Effector CD4-positive, alpha-beta T cell (primary cell): ENCODE measurements at places on chromosomes 6 and 20.

- DNase-seq, result no peak
These were observed 2.9 kb downstream of the ADGRF5 start for GRCh38 chr6:46918806-46919205.

DNA sequence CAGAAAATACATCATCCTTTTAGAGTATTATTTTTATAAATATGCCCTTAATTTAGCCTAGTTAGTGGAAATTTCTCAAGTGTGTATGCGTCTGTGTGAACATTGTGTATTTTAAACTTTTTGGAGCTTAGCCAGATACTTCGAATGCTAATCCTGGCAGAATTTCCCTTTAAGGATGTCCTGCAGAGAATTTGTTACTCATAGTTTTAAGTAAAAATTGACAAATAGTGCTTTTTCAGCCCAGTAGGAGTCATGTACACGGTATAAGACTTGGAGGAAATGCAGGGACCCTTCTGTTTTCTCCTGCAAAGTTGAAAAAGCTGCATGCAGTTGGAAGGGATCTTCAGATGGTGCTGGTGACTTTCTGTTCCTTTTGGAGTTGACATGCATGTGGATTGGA is at the start of gene FHL5:
FHL5 (plus strand) TSS at position 243 of the 400 bp plus-strand sequence. CDS start 40,486 bp downstream, outside the sequence.
- no peak for DNase-seq

GRCh38 chr6:83167726-83168278 is 25.3 kb downstream of the PGM3 start:
- DNase-seq, result no peak

- DNase-seq, result no peak
These were observed 24.8 kb upstream of the FOXQ1 start for GRCh38 chr6:1287103-1287591.

GRCh38 chr6:1383729-1384548 is 5.4 kb upstream of the FOXF2 start:
- DNase-seq, result no peak

- DNase-seq, result no peak
These were observed 18.8 kb downstream of the ZKSCAN3 start for GRCh38 chr6:28368522-28368921.

DNA sequence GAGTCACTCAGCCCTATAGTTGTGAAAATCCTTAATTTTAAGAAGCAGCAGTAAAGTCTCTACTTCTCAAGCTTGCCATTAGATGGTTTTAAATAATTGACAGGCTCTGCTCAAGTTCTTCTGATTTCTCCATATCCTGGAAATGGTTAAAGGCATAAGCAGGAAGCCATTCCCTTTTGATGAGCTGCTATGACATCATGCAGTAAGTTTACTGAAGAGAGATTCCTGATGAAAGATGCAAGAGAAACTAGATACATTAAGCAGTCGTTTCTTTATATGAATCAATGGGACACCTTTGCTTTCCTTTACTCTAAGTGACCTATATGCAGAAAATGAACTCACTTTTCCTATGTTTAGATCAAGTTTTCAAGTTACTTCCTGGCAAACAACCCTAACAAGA is 9.8 kb downstream of the POPDC3 start:
- no peak for DNase-seq

- DNase-seq, result no peak
These were observed 273.3 kb upstream of the IRAK1BP1 start for GRCh38 chr6:78593898-78594667.

DNA sequence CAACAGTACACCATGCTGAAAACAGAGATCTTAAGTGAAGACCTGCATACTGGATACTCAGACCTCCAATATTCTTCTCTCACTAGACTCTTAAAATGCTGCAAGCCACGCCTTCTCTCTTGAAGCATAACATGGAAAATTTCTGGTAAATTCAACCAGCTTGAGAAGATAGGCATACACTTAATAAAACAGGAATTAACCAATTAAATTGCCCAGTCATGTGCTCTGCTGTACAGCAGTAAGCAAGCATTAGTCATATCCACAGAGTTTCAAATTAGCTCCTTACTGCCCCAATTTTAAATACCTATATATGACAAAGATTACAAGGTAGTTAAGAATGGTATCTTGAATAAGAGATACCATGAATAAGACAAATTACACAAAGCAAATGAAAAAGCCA is 53.8 kb downstream of the C6orf58 start:
- no peak for DNase-seq

DNA sequence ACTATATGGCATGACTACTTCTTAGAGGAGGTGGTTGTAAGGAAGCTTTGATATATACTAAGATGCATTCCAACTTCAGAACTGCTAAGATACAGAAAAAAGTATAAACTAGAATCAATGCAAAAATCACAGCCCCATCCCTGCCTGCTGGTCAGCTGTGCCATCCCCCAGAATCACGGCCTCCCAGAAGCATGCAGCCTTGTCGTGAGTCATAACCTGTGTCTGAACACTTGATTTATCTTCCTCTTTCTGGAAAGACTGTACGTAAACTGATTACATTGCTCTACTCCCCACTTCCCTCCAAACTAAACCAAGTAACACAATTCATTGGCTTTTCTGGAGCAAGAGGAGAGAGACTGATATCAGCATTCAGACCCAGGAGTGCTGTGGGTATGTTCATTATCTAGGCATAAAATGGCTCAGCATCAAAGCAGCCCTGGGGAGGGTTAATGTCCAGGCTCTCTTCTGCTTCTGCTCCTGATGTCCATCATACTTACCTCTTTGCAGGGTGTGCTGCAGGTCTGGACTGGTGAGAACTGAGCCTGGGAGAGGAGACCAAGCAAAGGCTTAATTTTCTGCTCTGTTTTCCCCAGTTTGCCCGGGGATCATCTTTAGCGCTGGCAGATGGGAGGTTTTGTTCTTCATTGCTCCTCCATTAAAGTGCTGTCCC is 18.4 kb downstream of the SCP2D1 start:
- DNase-seq, result no peak

- no peak for DNase-seq
These were observed 218.3 kb downstream of the PREX1 start for GRCh38 chr20:48609491-48609978.

DNA sequence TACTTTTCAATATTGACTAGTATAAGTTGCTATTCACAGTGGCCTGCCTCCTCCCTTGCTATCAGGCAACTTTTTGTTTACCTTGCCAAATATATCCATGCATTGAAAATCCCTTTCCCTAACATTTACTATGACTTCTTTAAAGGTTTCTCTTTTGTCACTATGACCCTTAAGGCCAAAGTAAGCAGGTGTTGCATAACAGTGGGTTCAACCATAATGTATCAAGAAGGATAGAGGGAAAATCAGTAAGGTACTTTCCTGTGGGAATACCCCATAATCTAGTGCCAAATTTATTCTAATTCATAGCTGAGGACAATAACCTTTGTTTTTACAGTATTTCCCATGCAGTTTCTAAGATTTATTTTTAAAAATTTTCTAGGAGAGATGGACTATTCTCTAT is 527.6 kb downstream of the CDKAL1 start:
- DNase-seq, result no peak

- DNase-seq, result no peak
These were observed 38.2 kb upstream of the FRMD1 start for GRCh38 chr6:168116975-168117899.

- DNase-seq, result no peak
These were observed 125.5 kb downstream of the ELOVL4 start for GRCh38 chr6:79821859-79822258.

- DNase-seq, result no peak
These were observed 33.1 kb downstream of the MOCS1 start for GRCh38 chr6:39901116-39901655.

DNA sequence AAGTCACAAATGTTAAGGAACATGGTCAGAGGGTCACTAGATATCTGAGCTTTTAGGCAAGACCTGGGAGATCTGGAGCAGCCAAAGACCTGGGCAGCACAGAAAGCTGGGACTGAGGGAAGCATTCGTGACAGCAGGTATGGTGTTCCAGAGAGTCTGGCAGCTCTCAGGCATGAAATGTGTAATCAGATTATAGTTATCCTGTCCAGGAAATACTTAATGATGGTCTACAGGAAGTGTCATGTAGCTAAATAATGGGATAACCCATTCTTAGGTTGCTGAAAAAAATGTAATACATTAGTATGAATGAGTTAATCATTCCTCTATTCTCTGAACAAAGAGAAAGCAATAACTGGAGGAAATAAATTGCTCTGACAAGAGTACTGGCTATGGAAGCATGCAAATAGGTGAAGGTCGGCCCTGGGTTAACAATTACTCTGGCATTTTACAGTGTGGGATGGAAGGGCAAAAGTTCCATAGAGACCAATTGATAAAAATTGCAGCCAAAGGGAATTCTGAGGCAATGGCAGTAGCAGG is 740.5 kb downstream of the CBLN4 start:
- DNase-seq, result no peak

DNA sequence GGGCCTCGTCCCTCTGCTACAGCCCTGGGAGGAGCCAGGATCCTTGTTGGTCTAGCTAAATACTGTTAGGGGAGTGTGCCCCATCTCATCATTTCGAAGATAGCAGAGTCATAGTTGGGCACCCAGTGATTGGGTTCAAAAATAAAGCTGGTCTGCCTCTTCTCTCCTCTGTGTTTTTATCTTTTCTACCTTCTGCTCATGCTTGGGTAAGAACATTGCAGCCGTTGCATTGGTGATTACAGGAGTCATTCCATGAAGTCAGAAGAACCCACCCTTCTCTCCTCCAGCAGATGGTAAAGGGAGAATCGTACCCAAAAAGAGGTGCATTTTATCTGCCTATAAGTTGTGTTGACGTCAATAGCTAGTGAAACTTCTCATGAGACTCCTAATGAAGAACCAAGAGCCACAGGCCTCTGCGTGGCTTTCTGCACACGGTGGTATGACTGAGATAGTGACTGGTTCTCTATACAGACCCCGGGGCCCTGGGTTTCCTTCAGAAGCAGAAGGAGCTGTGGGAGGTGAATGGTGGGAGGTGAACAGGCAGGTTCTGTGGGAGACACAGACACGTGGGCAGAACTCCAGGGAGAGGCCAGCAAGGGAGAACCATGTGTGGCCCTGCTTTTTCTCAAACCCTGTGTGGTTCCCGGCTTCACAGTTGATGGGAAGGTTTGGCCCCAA is 5.7 kb upstream of the FAM209A start:
- no peak for DNase-seq

DNA sequence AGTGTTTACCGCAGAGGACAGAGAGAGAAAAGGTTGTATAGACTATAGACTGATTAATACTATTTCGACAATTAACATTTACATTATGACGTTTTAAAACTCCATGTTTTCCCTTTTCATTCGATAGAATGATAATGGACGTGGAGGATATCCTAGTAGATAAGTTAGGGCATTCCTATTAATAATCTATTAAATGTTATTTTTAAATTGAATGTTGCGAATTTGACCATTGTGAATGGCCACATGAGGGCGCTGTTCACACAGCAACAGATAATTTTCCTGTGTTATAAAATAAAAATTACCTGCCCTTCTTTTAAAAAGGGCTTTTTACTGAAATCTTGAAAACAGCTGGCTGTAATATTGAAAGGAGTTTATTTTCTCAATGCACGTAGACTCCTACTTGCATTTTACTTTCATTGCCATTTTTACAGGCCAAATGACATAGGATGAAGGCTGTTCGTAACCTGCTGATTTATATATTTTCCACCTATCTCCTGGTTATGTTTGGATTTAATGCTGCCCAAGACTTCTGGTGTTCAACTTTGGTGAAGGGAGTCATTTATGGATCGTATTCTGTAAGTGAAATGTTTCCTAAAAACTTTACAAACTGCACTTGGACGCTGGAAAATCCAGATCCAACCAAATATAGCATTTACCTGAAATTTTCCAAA is 3.3 kb downstream of the ADGRB3 start:
- DNase-seq, result no peak

GRCh38 chr6:160088069-160088783 is 33.4 kb upstream of the SLC22A1 start:
- DNase-seq, result no peak

GRCh38 chr20:10558635-10559187 is 115.1 kb downstream of the JAG1 start:
- no peak for DNase-seq

DNA sequence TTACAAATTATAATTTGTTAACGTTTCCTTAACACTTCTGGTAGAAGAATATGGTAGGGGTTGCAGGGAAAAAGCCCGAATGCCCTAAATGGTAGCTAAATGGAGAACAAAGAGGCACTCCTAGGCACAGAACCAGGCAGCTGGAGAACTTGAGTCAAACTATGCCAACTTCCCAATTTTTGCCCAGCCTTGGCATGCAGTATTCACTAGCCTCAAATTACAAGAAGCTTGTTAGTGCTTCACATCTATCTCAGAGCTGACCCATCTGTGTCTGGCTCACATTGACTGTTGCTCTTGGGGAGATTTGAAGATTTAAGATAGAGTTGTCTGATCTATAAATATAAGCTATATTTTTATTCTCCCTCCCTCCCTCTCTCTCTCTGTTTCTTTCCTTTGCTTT is 19.4 kb upstream of the LRFN2 start:
- no peak for DNase-seq

- DNase-seq, result no peak
These were observed 614.5 kb upstream of the FLRT3 start for GRCh38 chr20:14951707-14952418.

DNA sequence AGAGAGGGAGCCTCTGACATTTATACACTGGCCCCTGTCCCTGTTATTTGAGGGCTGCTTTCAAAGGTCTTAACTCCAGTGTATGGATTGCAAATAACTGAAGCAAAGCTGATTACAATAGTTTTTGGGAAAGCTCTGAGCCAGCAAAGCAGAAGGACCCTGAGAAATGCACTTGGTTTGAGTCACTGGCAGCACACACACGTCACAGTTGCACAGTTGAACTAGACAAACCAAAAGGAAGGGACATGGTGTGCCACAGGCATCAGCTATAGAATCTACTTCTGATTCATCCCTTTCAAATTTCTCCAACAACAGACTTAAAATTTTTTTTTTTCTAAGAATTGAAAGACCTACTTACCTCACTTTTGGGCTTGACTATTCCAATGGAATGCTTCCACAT is 56.4 kb downstream of the SNRNP48 start:
- no peak for DNase-seq

GRCh38 chr6:36594816-36595643 is 868 bp downstream of the SRSF3 start:
- DNase-seq, result no peak

GRCh38 chr20:13384132-13384531 is 163.1 kb downstream of the ISM1 start:
- DNase-seq, result no peak

- DNase-seq, result no peak
These were observed 495.2 kb downstream of the PREX1 start for GRCh38 chr20:48332555-48332954.

DNA sequence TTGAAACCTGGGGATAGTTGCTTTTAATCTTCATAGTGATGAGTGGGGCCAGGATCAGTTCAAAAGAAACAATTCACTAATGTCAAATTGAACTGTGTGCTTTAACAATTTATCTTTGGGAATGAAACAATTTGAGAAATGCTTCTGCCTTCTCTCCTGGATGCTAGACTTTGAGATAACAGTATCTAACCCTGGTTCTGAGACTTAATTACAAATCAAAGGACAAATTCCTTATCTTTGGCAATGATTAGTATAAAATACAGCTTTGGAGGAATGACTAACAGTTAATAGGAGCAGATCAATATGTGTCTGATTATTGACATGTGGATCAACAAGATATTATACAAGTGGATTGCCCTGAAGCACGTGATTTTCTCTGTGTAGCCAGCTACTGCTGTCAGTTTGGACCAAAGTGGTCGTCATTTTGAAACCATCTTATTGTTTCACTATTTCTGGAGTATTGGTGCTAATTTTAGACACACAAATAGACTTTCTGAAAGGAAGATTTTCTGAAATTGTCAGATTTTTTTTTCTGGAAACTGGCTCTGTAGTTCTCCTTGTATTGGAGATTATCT is 6.2 kb upstream of the FLRT3 start:
- no peak for DNase-seq

GRCh38 chr20:44532981-44533331 is 11.1 kb upstream of the SERINC3 start:
- DNase-seq, result no peak
